ENCODE measurements at places on chromosomes 13 and 19.

DNA sequence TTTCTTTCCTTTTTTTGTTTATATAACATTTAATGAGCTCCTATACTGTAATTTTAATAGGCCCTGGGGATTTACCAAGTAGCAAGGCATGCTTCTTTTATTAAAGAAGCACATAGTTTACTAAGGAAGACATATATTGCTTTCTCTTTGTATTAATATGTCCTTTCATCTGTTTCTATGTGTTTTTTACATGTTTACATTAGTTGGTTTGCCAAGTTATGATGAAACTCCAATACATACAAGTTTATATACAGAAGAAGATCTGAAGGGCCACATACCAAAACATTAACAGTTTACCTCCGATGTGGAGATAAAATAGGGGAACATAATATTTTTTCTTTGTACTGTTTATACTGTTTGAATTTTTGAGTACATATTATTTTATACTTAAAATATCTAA is 100.9 kb downstream of the LACC1 start:
- DNase-seq: no peak

DNA sequence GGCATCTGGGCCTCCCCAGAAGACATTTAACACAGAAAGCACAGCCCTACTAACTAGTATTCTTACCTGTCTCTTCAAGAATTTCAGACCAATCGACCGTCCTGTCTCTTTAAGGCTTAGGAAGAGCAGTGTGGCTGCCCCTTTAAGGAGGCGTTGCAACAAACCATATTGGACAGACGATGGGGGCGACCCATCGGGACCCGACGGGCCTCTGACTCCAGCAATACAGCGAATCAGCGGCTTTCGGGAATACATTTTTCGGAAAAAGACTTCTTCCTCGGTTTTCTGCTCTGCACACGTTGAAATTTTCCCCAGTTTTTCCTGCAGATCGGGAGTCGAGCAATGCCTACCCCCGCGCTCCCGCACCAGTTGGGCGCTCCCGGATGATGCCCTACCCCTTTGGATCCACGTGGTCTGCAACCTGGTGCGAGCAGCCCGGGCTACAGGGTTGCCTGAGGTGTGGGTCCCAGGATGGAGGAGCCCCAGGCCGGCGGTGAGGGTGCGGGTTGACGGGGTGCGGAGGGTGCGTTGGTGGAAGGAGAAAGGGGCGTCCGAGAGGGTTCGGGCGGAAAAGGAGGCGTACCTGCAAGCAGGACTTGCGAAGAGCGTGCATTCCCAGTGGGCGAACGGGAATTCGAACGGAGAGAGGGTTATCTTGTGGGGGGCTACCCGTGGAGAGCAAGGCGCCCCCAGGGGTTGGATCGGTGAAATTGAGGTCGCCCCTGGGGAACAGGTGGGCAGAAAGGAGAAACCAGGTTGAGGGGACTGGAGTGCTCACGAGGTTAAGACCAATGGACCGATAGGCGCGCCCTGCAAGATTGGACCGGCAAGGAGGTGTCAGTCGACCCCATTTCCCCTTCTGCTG is at the start of gene POLR1G:
POLR1G (plus strand) TSS at position 419 of the 865 bp plus-strand sequence; CDS start at position 472, 53 bp downstream.
- peak; percentile 69 for DNase-seq

- no peak for DNase-seq
These were observed 160.2 kb upstream of the GPR12 start for GRCh38 chr13:26920614-26921355.

DNA sequence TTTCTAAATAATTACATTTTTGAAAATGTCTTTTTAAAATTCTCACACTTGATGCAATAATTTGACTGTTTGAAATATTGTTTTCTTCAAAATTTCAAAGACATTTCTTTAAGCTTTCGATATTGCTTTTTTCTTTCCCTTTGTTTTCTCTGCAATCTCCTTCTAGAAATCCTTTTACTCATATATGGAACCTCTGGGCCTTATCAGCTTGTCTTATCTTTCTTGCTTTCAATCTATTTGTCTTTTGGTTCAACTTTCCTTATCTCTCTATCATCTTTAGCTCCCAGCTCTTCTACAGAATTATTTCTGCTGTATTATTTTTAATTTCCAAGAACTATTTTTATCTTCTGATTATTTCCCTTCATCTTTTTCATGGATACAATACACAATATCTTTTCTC is 80.7 kb upstream of the DIAPH3 start:
- no peak for DNase-seq

DNA sequence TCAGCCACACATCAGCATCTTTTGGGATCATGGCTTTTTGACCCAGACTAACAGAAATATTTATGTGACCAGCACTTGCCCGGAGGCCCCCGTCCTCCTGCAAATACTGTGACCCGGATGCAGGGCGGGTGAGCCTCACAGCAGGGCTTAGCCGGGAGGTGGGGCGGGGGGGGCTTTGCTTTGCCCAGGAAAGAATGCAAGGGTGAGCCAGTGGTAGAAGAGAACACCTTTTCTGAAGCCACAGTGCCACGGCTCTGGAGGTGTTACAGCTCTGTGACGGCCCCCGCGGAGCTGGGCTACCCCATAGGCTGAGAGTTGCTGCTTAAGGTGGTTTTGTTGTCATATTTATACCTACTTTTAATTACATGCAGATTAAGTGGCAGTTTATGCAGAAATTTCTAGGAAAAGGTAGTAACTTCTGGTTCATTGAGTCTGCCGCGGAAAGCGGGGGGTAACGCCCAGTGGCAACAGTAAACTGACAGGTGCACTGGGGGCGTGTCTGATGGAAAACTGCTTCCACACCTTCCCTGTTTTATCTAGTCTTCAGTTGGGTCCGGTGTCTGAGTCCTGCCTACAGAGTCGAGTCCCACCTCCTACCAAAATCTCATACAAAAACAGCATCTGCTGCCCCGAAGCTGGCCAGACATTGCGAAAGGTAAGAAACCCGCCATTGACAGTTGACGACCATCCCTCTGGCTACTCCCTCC is 187.9 kb downstream of the TEX29 start:
- no peak for DNase-seq

DNA sequence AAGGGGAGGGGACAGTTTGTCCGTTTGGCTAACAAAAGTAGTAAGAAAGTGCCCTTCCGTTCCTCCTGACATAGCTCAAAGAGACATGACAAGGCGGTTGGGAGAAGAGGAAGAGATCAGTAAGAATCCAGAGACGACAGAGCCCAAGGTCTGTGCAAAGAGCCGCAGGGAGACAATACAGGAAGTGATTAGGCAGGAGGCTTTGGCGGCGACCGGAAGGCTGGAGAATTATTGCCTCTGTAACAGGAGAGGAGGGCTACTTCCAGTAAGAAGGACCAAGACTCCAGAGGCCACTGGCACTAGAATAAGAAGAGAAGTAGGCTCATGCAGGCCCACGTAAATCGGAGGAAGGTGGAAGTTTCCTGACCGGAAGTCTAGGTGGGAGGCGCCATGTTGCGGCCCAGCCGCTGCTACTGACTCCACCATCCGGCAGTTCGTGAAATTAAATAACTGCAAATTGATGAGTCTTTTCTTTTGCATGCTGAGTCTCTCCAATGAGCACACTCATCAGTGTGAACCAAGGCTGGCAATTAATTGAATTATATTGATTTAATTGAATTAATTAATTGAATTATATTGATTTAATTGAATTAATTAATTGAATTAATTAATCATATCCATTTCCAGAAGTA is 9.9 kb downstream of the RFX2 start:
- peak; percentile 28 for DNase-seq
